NCI-H1417 (cell line): ENCODE measurements at places on chromosomes 4 and X.

DNA sequence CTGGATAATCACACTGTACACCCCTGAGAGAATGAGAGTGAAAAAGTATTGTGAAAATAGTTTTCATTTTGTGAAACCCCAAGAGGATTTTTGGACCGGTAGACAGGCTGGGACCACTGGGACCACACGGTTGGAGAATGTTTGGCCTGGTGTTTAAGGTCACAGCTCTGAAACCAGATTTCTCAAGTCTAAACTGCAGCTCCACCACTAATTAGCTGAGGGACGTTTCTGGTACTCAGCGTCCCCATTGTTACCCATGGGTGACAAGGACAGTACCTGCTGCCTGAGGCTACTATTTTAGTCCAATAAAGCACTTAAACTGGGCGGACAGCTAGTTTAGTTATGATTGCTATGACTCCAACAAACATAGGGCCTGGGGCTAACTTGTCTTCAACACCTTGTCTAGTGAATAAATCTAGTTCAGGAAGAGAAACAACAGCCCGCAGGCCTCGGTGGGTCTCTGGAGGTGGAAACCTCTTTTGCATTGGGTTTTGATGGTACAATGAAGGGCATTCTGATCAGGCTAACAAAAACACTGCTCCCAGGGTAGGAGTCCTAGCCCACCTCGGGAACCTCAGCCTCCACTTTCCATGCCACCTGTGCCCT lies 509 bp upstream of the USP11 start:
- DNase-seq = peak; percentile 79

DNA sequence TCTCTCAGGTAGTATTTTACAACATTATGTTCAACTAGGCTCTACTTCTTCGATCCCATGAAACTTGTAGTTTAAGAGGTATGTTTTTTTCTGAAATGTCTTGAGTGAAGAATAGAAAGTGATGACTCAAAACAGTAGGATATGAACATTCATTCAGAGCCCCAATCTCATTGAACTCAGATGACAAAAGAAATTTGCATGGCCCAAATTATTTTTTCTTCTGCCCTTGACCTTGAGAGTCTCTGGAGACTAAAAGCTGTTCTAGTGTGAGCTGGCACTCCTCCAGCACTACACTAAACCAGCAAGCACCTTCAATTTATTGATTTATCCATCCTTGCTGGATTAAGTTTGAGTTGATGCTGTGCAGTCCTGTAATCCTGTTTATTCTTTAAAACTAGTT lies 4.0 kb downstream of the DCLK2 start:
- DNase-seq = peak; percentile 50

- no peak for DNase-seq
Measured at GRCh38 chrX:134186362-134187121, 50.4 kb upstream of the CCDC160 start.

DNA sequence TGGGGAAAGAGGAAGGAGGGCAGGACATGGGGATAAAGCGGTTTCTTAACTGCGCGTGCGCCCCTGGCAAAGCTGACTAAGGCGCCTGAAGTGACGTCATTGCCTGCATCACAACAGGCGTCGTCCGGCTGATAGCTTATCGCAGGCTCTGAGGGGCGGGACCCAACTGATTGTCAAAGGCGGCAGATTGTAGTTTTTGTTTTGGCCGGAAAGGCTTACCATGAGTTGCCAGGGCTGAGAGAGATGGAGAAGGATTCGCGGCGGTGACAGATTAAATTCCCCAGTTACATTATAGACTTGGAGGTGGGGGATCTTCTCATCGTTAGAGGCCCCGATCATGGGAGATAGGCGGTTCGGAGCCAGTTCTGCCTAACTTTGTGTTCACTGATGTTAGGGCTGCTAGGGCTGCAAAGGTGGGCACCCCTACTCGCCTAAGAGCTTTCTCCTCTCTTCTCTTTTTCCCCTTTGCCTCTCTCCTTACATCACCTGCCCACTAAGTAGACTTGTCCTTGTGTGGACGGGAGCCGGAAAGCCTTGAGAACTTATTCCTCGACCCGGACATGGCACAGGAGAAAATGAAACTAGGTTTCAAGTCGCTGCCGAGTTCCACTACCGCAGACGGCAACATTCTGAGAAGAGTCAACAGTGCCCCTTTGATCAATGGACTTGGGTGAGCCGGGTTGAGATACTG lies 148.9 kb upstream of the PLAC1 start:
- peak; percentile 95 for DNase-seq

- no peak for DNase-seq
Measured at GRCh38 chrX:154751203-154751668, 359 bp upstream of the GAB3 start.

DNA sequence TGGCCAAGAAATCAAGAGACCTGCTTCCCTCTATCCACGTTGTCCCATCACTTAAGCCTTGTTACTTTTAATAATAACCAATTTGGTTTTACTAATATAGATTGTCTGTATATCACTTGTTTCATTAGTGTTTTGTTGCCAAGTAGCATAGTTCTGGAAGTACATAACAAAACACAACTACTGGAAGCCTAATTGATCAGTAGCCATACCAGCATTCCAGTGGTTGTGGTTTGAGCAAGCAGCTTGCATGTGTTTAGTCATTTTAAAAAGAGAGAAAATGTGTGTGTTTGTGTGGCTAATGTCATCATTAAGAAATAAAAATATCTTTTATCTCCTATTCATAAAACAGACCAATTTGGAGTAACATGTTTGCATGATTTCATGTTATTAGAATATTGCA lies 70.8 kb downstream of the PTPN13 start:
- no peak for DNase-seq

GRCh38 chr4:102564399-102565059 lies 63.4 kb downstream of the NFKB1 start:
- no peak for DNase-seq

DNA sequence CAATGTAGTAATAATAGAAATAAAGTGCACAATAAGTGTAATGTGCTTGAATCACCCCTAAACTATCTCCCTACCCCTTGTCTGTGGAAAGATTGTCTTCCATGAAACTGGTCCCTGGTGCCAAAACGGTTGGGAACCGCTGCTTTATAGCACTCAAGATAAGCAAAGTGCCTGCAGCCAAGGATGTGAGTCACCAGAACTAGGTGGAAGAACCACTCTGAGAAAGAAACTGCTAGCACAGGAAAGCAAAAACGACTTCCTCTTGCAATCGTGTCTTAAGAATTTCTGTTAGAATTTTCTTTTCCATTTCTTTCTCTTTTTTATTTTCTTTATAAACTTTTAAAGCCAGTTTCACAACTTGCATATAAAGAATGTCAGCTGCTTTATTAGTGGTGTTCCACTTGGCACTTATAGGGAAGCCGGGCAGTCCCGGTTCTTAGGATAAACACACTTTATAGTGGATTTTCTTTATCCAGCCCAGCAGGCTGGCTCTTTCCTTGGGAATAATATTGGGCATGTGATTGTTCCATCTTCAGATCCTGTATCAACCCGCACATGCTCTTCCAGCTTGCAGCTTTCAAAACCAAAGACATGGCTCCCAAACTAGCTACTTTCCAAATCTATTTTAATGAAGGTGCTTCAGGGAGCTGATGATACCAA lies 32.3 kb upstream of the CXCL8 start:
- no peak for DNase-seq

- no peak for DNase-seq
Measured at GRCh38 chrX:11591723-11592346, 73.9 kb downstream of the ARHGAP6 start.

DNA sequence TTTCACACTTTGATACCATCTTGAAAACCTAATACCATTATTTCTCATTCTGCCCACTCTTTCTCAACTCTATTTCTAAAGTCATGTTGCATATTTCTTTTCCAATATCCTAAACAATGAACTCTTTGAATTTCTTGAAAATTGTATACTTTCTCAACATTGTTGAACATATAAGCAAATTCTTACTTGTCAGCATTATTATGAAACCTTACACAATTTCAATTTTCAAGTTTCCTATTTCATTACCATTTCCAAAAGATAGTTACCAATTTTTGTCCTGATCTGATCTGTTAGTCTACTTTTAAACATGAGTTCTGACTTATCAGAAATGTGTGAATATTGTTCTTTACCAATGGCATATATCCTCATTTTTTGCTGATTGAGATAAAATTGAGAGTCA lies 806.3 kb upstream of the IGFBP7 start:
- no peak for DNase-seq

- DNase-seq = peak; percentile 65
Measured at GRCh38 chrX:120310861-120311726, at the start of gene TMEM255A. TSS of gene TMEM255A (minus strand) at chrX:120311461. CDS start at chrX:120311309, 152 bp downstream.

- no peak for DNase-seq
Measured at GRCh38 chr4:185711726-185712125, 100.3 kb downstream of the SORBS2 start.

DNA sequence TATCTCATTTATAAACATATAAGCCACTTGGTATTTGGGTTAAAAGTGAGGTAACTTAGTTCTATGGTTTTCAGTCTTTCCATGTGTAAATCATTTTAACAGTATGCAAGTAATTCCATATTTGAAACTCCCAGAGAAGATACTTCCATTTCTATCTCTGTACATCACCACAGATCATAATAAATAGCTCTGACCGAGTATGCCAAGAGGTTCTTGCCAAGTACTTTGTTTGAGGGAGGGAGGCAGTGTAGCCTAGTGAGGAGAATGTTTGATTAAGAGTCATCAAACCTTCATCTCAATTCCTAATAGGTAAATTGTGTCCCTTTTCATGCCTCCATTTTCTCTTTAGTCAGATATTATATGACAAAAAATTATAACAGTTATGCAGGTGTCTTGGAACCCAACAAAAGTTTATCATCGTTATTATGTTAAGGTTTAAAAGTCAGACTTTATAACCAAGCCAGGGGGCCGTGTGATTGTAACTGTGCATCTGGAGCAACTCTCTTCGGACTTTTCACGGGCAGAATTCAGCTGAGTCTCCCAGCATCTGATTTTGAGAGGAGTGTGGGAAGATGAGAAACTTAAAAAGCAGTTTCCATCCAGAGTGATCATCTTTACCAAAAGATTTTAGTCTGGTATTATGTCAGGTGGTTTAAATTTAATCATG lies 123.8 kb downstream of the ANK2 start:
- DNase-seq = no peak

DNA sequence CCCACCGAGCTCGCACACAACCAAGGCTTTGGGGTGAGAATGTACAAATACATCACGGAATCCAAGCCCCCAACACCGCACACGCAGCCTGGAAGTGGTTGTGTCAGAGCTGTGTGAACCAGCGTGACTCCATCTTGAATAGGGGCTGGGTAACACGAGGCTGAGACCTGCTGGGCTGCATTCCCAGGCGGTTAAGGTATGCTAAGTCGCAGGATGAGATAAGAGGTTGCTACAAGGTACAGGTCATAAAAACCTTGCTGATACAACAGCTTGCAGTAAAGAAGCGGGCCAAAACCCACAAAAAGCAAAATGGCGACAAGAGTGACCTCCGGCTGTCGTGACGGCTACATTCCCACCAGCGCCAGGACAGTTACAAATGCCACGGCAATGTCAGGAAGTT lies 258.4 kb downstream of the DHRSX start:
- DNase-seq = no peak

DNA sequence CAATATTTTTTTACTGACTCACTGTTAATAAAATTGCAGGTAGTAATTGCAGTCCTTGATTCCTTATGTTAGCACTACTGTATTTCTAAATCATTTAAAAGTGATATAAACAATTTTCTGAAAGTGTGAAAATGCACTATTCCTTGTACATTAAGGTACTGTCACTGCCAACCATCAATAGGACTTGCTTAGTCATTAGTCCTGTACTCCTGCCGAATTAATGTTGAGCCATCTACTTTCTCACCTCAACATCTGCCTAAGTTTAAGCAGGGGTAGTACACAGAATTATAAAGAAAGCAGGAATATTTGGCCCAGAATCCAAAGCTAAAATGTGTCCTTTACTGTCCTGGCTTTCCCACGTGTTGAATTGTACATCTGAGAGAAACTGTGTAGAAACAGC lies 87.0 kb upstream of the TRPC3 start:
- no peak for DNase-seq

DNA sequence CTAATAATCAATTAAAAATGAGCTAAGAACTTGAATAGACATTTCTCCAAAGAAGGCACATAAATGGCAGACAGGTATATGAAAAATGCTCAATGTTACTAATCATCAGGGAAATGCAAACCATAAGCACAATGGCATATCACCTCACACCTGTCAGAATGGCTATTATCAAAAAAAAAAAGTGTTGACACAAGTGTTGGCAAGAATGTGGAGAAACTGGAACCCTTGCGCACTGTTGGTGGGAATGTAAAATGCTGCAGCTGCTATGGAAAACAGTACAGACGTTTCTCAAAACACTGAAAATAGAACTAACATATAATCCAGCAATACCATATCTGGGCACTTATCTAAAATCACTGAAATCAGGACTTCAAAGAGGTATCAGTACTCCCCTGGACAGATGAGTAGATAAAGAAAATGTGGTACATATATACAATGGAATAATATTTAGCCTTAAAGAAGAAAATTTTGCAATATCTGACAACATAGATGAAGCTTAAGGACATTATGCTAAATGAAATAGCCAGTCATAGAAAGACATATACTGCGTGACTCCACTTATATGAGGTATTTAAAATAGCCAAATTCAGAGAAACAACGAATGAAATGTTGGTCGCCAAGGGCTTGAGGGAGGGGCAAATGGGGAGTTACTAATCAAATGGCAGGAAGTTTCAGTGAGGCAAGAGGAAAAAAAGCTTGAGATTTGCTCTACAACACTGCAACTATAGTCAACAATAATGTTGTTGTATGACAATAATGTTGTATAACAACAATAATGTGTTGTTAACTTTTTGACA lies 175.5 kb downstream of the WDFY3 start:
- DNase-seq = no peak

DNA sequence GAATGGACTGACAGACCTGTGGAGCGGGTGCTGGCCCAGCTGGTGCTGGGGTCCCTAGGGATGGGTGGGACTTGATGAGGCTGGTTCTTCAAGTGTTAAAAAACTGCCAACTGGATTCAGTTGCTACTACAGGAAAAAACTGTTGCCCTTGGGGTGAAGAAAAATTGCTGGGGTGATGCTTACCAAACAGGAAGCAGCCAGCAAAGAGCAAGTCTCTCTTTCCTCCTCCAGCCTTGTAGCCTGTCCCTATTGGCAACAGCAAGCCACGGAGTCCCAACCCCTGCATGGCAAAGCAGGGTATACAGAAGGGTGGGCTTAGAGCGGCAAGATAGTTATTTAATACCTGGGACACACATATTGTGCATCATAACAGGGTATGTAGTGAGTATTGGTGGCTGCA lies 60.1 kb upstream of the ATP8A1 start:
- no peak for DNase-seq

GRCh38 chr4:88137112-88137511 lies 21.3 kb downstream of the ABCG2 start:
- no peak for DNase-seq
